ENCODE measurements at places on chromosomes 5 and 9. TPM values are rescaled to one million over a fixed set of nuclear protein-coding genes. Genes with fewer than 3 reads are reported as not detected.

DNA sequence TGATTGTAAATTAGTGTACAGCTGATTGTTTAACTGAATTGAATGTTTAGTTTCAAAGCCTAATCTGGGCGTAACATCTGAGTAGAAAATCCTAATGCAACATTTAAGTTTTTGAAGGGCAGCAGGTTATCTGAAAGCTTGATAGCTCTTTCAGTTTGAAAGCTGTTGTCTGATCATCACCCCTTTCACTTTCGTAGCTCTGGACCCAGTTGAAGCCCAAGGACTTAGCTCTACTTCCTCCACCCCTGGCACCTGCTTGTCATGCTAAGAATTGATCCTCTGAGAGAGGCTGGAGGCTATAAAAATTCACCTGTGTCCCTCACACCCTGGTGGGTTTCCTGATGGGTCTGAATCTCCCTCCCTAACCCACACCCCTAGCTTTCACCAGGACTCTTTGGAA, 86.0 kb downstream of the ZFAND5 start:
- DNase-seq, result no peak

Gene ANXA2R
- total RNA-seq, result 1.5 TPM

- no peak for DNase-seq
These were observed 172.7 kb upstream of the KLF9 start for GRCh38 chr9:70587201-70587600.

Gene FREM1
- total RNA-seq, result 1.3 TPM

DNA sequence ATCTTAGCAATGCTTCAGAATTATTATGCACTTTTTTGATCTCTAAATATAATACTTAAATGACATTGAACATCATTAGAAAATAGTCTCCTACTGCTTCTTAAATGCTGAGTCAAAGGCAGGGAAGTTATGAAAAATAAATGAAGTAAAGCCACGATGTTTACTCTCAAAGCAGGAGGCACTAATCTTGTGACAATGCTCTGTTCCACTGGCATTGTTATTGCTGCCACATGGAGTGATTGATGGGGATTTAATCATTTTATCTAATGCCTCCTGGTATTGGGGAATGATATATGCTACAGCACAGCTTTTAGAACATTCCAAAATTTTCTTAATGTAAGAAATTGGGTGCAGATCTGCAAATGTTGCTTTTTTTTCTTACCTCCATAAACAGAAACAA, 1655.4 kb upstream of the NUDT12 start:
- DNase-seq, result no peak

Gene TLX3
- total RNA-seq, result not detected

GRCh38 chr5:180297587-180298282, 5.9 kb upstream of the MAPK9 start:
- no peak for DNase-seq

- no peak for DNase-seq
These were observed 121.5 kb upstream of the RAI14 start for GRCh38 chr5:34534523-34535103.

DNA sequence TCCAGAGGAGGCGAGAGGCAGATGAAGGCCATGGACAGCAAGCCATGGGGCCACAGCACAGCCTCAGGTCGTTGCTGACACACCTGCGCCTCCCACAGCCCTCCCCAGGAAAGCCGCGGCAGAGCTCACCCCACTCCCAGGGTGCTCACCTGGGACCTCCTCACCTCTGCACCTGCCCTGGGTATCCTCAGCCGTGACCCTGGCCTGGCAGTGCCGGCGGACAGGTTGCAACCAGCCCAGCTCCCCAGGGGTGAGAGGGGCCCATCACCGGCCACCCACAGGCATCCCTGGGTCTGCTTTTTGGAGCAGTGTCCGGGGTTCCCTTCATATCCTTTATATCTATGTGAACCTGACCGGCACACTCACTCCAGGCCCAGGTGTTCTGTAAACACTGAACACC, 30.4 kb upstream of the FCN1 start:
- no peak for DNase-seq

Gene DNAJC21
- total RNA-seq, result 26.2 TPM

DNA sequence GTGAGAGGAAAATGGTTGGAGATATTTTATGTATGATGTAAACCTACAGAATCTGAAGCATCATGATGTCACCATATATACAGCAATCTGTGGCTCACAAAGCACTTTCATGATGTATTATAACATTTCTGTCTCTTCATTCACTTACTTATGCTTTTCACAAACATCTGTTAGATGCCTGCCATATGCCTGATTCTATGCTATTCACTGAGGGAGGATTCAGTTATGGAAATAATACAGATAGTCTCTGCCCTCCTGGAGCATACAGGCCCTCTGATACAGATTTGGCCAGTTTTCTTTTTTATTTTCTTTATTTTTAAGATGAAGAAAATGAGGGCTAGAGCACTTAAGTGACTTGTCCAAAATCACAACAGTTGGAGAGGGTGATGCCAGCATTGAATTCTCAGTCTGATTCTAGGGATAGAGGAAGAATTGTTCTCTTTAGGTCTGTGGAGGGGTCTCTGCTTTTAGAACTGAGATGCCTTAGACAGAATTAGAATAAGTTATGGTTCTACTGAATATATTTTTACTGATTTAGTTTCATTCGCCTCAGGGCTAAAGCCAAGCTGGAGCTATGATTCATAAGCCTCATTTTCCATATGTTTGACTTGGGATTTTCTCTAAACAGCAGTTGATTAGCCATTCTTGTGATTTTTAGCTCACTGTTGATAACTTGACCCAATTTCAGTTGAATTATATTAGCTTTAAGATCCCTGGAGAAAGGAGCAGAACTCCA, 636.4 kb downstream of the PRELID2 start:
- no peak for DNase-seq

DNA sequence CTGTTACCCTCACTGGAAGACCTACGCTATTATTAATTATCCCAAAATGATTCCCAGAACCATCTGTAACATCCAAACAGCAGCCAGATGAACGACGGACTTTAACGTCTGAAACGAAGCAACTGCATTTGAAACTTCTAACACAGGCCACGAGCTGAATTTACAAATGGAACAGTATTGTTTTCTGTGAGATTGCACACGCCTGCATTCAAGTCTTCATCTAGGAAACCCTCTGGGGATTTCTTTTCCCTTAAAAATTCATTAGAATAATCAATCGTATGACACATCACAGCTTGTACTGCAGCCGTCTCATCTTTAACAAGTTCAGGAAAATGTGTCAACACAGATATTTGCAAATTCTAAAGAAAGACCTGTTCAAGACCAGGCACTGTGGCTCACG, 80.2 kb downstream of the MYO10 start:
- no peak for DNase-seq

Gene ORM2
- not detected for total RNA-seq

GRCh38 chr9:99155736-99156135, 50.8 kb downstream of the TGFBR1 start:
- DNase-seq, result no peak

Gene FAM153A
- 33.2 TPM for total RNA-seq

Gene CHSY3
- 6.9 TPM for total RNA-seq
